ENCODE measurements at places on chromosomes 7 and 10.

DNA sequence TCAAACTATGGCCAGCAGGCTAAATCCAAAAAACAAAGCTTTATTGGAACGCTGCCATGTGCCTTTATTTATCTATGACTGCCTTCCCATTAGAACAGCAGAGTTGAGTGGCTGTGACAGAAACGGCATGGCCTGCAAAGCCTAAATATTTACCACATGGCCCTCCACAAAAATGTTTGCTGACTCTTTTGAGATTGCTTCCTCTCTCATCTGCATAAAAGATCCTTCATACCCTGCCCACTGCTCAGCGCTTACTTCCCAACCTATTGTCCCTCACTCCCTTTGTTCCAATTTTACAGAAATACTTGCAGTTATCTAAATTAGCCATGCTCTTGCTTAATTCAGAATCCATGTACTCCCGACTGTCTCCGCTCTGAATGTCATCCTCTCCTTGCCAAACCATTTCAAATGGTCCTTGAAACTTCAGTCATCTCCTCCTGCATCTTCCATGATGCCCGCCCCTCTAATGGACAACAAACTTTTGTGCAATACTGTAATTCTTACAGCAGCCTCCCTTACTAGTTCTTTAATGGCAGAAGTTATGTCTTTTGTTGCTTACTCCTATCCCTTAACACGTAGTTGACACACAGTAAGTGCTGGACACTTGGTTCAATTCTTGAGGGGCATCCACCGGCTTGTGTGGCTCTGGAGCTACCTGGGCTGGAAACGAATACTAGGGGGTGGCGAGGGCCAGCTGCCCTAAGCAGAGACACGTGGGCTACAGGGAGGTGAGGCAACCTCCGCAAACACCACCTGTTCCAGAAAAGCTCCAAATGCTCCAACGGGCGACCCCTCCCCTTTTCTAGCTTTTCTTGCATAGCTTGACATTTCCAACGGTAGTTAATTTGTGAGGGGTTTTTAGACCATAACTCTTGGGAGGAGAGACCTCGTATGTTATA is 832 bp downstream of the XRCC2 start:
- DNase-seq, result no peak

DNA sequence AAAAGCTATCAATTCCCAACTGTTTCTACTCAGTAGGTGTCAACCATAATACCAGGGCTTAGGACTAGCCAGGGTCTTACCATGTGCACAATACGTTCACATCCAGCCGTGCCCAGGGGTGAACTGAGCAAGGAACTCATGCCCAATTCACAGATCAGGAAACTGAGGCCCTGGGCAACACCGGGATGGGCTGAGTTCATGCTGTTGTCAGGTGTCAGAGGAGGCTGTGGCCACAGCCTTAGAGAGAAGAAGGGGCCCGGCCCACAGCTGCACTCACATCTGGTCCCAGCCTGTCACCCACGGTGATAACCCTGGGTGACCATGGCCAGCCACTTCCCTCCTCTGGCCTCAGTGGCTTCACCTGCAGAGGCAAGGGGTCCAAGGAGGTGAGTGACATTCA is 92.0 kb downstream of the FAM53B start:
- DNase-seq, result no peak

- peak; percentile 55 for DNase-seq
These were observed 11.2 kb upstream of the SLC35B4 start for GRCh38 chr7:134327896-134328295.

GRCh38 chr7:48255046-48255445 is 83.8 kb downstream of the ABCA13 start:
- no peak for DNase-seq

DNA sequence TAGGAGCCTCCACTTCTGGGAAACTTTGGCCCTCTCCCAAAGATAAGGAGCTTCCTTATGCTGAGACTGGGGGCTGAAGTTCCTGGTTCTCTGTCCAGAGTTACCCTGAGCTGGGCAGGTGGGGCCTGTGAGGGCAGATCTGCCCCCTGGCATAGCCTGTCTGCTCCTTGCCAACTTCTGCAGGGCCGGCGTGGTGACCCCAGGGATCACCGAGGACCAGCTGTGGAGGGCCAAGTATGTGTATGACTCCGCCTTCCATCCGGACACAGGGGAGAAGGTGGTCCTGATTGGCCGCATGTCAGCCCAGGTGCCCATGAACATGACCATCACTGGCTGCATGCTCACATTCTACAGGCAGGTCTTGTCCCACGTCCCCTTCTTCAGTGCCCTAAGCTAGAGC is 4.3 kb downstream of the SFXN3 start:
- no peak for DNase-seq

- no peak for DNase-seq
These were observed 112.6 kb downstream of the C1GALT1 start for GRCh38 chr7:7294911-7295310.

DNA sequence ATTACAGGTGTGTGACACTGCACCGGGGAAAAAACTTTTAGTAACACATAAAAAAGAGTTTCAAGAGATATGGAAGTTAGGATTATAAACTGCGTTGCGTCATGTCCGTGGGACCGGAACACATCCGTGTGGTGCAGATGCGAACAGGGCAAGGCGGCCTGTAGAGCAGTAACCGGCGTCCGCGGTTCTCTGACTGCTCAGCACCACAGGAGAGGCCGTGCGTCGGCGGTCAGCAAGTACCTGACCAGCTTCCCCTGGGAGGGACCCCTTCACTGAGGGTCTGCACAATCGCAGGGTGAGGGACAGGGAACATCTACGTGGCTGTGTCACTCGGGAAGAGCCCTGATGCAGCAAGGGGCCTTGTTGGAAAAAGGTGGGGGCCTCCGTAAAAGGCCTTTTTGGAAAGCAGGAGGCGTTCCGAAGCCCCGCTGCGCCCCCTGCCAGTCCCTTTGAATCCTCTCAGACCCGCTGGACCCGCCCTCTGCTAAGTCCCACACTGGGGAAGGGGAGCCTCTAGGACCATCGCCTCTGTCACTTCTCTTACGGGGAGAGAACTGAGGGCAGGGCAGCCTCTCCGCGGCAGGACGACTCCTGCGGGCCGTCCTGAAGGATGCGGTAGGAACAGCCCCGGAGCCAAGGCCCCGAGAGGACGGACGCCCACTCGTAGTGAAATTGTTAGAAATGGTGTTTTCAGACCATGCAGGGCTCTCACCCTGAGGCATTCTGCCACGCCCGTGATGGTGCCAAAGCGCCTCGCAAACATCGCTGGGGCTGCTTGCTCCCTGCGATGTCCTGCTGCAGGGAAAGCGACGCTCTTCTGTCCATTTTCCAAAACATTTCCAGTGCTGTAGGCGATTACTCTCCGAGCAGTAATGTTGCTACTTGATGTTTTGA is 771.6 kb upstream of the COBL start:
- DNase-seq, result no peak

GRCh38 chr10:27643301-27643700 is 102.3 kb downstream of the MKX start:
- DNase-seq, result no peak

GRCh38 chr10:54402576-54402975 is 398.5 kb downstream of the PCDH15 start:
- no peak for DNase-seq

DNA sequence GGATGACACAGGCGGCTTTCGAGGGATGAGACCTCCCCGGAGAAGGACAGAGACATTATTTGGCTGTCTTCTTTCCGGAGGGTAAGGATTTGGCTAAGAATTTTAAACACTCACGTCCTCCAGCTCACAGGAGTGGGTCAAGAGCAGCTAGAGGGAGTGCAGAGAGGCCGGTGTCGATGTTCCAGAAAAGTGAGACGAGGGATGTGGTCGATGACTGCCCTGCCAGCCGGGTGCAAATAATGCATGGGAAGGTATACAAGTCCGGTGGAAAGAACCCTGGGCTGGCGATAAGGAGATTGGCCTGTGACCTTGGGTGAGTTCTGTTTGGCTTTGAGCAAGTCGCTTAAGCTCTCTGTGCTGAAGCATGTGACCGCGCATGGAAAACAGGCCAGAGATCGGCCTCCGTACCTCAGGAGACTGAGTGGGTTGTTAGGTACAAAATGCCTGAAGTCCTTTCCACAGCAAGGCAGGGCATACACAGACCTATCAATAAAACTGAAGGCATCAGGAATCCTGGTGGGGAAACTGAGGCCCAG is 149.1 kb downstream of the UBE2H start:
- DNase-seq, result no peak

GRCh38 chr7:25672496-25672895 is 444.2 kb upstream of the NPVF start:
- no peak for DNase-seq

- no peak for DNase-seq
These were observed 62.4 kb downstream of the PRKAG2 start for GRCh38 chr7:151814400-151815009.

DNA sequence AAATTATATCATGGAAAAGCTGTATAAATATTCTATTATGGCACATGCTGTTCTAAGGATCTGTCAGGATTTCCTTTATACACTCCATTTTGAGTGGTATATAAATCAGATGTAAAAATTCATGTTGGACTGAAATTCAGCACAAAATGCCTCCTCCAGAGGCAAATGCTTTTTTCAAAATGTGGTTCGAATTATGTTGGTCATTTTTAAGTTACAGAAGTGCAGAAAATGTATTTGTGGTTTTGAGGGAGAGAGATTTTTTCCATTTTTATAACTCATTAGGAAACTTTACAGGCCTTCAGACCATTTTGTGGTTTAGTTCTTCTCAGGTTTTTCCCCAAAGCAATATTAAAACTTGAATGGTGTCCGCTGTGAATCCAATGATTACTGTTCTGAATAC is 2.9 kb downstream of the PPP1R3A start:
- no peak for DNase-seq

DNA sequence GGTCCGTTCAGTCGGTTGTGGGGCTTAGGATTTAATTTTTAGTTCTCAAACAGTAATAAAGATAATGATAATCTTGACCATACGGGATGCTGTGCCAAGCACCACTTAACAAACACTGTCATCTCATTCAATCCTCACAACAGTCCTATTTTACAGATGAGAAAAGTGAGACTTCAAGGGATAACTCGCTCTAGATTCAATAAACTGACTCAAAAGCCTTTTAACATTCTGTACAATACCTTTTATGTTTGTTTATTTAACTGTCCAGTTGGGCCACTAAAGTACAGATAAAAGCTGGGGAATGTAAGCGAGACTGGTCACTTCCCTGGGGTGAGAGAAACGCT is 437 bp upstream of the CFAP69 start:
- DNase-seq, result no peak

GRCh38 chr7:117810642-117811512 is 62.4 kb downstream of the CTTNBP2 start:
- DNase-seq, result no peak

- DNase-seq, result no peak
These were observed 3.6 kb downstream of the HOXA1 start for GRCh38 chr7:27091941-27092818.

DNA sequence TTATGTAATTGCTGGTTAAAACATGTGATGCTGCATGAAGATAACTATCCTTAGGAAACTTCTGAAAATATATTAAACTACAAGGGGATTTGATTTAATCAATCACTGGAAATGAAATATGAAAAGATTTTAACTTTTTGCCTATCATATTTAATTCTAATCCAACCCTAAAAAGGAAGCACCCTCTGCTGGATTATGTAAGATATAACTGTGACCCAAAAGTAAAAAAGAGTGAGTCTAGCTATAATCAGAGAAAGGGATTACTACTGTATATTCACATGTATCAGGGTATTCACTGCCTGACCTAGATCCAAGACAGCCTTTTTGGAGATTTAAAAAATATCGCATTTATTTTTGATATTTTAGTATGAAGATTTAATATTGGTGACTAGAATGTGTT is 295.5 kb downstream of the MDFIC start:
- no peak for DNase-seq

GRCh38 chr10:8894148-8894547 is 839.7 kb downstream of the GATA3 start:
- no peak for DNase-seq

GRCh38 chr10:119208553-119208940 is 1.2 kb downstream of the GRK5 start:
- DNase-seq, result no peak

DNA sequence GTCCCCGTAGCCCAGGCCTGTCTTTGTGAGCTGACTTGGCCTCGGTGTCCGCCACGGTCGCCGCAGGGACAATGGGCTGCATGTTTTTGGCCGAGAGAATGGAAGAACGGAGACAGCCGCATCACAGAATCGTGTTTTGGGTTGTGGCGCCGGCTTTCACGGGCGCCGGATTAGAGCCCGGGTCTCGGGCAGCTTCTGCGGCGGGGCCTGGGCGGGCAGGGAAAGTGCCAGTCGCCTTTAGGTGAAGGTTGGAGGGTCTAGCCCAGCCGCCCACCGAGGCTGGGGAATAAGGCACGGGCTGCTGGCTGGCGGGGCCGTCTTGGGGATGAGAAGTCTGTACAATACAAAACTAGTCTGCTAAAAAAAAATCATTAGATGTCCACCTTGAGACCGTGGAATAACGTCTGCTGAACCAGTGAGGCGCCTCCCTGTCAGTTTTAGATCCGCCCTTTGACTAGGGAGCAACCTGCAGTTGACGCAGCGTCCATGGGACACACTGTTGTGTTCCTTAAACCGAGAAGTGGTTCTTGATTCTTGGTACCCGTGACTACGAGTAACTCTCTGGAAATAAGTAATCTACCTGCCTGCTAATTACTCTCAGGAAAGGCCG is 577 bp downstream of the DNAJB9 start:
- DNase-seq, result peak; percentile 38

GRCh38 chr10:65911151-65911835 is 1014.5 kb upstream of the LRRTM3 start:
- no peak for DNase-seq

- DNase-seq, result no peak
These were observed 7.0 kb upstream of the DLX6 start for GRCh38 chr7:96998333-96998732.

DNA sequence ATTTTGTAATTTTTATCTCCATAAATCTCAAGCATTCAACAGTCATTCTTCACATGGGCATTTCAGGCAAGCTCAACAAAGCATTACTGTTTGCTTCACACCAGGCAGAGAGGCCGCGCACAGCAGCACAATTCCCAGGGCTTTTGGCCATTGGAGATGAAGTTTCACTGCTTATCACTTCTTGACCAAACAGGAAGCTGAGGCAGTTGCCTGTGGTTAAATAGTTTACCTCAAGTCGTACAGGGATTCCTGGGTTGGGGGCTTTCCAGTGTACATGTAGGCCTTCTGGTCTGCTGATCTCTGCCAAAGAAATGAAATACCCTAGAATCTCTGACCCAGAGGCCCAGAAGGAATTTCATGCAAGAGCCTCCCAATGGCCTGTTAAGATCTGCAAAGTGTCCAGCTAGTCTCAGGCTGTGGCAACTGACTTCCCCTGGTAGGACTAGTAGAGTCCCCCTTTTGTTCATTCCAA is 11.2 kb upstream of the PRDX3 start:
- DNase-seq, result no peak
